ENCODE measurements at places on chromosomes 12 and 14.

GRCh38 chr14:37142835-37143401 lies 29.5 kb downstream of the SLC25A21 start:
- DNase-seq: no peak

DNA sequence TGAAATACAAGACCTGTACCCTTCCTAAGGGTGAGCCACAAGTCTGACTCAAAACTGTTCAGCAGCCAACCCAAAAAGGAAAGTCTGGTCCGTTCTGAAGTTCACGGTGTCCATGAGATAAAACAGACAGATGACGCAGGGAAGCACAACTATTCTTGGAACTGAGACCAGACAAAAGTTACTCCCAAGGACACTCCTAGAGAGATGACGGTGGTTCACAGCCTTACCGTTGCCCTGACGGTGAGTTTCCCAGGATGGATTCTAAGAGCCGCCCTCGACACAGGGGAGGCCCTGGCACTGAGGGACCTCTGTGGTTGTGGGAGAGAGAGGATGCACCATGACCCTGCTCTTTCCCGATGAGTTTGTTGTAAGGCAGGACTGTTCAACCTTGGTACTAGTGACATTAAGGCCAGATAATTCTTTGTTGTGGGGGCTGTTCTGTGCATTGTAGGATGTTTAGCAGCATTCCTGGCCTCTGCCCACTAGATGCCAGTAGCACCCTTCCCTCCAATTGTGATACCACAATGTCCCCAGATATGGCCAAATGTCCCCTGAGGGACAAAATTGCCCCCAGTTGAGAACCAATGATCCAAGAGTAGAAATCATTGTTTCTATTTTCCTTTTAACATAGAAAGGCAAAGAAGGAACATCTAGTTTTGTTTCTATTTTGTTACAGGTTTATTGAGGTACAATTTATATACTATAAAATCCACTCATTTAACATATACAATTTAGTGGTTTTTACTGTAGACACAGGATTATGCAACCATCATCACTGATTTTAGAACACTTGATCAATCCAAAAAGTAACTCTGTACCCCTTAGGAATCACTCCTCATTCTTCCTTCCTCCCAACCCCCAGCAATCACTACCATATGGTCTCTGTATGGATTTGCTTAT lies 23.0 kb downstream of the OR10P1 start:
- no peak for DNase-seq

- DNase-seq: no peak
These were observed 28.0 kb downstream of the TTLL5 start for GRCh38 chr14:75689012-75689411.

GRCh38 chr12:11827091-11828061 lies 177.9 kb downstream of the ETV6 start:
- no peak for DNase-seq

GRCh38 chr12:85855305-85855704 lies 18.8 kb upstream of the NTS start:
- DNase-seq: no peak

DNA sequence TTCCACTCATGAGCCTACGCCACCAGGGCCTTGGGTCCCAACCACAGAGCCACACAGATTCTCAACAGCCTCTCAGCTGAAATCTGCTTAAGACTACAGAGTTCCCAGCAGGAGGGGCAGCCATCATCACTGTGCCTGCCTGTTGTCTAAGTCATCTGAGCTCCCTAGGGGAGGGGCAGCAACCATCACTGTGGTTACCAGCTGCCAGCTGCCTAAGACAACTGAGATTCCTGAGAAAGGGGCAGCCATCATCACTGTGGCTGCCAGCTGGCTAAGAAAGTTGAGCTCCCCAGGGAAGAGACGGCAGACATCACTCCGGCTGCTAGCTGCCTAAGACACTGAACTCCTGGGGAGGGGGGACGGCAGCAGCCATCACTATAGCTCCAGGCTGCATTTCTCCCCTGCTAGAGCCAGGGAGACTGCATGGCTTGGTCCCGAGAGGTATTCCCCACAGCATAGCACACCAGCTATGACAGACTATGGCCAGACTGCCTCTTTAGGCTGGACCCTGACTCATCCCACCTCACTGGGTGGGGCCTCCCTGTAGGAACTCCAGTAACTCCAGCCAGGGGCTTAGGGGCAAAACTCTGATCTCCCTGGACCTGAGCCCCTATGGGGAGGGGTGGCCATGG lies 37.2 kb upstream of the C14orf132 start:
- DNase-seq: no peak

- no peak for DNase-seq
These were observed 139.0 kb upstream of the LHX5 start for GRCh38 chr12:113610698-113611097.

- no peak for DNase-seq
These were observed 954.1 kb downstream of the AACS start for GRCh38 chr12:126019385-126019784.

- DNase-seq: no peak
These were observed 139.0 kb upstream of the CCDC198 start for GRCh38 chr14:57632649-57633048.

DNA sequence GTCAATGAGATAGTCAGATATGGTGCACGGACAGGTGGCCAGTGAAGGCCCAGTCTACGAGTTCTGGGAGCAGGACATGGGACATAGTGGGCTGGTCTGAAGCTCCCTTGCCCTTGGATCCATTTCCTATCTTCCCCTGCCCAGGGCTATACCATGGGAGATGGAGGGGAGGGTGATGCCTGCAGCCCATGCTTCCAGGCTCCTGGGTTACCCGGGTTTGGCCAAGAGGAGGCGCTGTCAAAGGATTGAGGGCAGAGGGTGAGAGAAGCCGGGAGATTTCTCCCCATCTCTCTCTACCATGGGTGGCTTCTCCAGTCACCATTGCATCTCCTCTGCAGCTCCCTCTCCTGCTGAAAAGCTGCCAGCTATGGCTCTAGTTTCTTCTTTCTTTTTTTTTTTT lies 52.8 kb upstream of the LHX5 start:
- no peak for DNase-seq

DNA sequence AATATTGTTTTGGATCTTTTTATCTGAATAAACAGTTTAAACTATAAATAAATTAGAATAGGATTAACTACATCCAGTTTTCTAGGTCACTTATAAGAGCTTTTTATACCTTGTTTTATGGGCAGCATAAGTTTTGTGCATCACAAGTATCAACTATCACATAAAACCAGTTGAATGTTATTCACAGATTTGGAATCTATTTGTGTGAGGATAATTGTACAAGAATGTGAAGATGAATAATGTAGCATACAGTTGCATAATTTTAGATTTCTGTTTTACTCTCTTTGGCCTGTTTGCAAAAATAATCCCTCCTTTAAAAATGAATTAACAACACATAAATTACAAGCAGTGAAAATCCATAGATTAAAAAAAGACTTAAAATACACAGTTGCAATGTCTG lies 88.8 kb downstream of the SCFD1 start:
- no peak for DNase-seq

DNA sequence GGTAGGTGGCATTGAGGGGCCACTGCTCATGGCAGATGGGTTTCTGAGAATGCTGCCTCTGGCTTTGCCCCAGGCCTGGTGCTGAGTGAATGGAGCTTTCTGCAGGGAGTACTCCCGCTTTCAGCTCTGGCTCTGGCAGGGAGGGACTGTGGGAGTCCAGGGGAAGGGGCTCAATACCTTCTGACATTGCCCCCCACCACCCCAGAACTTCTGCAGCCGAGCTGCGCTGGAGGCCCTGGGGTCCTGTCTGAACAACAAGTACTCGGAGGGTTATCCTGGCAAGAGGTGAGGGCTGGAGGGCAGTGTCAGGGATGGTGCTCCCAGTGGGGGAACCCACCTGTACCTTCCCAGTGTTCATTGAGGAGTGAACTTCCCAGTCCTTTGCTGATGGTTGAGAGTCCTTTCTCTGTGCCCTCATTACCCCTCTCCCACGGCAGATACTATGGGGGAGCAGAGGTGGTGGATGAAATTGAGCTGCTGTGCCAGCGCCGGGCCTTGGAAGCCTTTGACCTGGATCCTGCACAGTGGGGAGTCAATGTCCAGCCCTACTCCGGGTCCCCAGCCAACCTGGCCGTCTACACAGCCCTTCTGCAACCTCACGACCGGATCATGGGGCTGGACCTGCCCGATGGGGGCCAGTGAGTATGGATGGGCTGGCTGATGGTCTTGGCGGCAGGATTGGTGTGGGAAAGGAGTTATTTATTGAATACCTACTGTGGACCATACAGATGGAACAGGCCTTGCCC lies 1.9 kb downstream of the SHMT2 start:
- DNase-seq: no peak

DNA sequence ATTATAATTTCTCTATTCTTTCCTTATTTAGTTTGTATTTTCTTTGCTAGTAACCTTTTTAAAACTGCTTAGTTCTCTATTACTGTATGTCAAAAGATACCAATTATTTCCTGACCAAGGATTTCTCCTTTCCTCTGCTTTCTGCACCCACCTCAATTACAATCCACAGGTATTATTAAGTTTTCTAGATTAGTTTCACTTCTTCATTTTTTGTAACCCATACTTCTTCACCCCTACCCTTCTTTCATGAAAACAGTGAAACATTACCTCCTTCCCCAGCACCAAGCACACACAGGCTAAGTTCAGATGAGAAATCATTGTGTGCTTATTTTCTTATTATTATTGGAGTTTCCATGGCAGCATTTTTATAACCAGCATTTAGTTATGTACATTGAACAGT lies 318.5 kb upstream of the MDGA2 start:
- no peak for DNase-seq

- DNase-seq: no peak
These were observed 167.2 kb downstream of the FSCB start for GRCh38 chr14:44339862-44340261.

- no peak for DNase-seq
These were observed 73.5 kb downstream of the ARF6 start for GRCh38 chr14:49966304-49966809.

DNA sequence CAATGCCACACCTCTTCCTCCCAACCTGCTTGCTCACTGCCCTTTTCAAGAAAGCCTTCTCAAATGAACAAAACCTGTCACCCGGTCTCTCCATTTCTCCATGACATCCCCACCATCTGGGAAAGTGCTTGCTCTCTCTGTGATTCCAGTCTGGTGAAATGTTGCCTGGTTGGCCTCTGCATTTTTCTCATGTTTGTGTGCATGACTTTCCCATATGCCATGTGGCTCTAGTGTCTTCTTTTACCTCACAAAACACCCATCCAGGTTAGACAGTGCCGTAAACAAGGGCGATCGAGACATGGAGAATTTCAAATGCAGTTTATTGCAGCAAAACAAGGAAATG lies 5.8 kb downstream of the KRT1 start:
- no peak for DNase-seq

GRCh38 chr12:4137015-4137414 lies 136.5 kb upstream of the CCND2 start:
- DNase-seq: no peak

DNA sequence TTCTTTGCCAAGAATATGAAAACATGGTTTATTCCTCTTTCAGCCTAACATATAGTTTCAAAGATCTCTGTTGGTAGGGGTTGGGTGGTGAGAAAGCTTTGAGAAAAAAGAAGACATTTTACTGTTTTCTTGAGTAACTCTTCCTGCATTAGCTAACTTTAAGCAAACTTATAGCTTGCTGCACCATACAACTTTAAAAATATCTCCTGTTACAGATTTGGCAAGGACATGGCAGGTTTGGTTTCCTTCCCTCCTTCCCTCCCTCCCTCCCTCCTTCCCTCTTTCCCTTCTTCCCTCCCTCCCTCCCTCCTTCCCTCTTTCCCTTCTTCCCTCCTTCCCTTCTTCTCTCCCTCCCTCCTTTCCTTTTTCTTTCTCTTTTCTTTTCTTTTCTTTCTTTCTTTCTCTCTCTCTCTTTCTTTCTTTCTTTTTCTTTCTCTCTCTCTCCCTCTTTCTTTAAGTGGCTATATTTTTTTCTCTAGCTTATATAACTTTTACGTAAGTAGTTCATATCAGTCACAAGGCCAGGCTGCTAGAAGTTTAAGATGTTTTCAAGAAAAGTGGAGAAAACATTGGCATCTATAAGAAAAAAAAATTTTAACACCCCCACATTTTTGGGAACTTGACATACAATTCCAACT lies 26.0 kb upstream of the ANO6 start:
- no peak for DNase-seq

GRCh38 chr12:76560086-76560491 lies 518 bp upstream of the OSBPL8 start:
- DNase-seq: no peak

DNA sequence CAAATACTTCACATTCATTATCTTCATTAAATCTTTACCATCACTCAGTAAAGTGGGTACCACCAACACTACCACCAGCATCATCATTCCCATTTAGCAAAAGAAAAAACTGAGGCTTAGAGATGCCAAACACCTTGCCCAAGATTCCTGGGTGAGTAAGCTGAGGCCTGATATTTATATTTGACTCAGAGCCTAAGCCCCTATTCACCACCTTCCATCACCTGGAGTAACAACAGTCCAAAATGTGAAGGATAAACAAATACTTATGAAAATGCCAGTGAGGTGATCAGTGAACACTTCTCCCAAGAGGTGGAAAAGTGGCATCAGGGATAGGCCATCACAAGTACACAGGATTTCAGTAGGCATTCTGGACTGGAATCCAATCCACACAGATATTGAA lies 3.7 kb downstream of the SLC38A1 start:
- no peak for DNase-seq

- DNase-seq: no peak
These were observed 83.0 kb downstream of the LLPH start for GRCh38 chr12:66047411-66048021.

- DNase-seq: no peak
These were observed at the start of gene TMEM52B for GRCh38 chr12:10178821-10179220. TMEM52B (plus strand) TSS chr12:10179032; CDS start chr12:10179575, 543 bp downstream.

All from naive thymus-derived CD4-positive, alpha-beta T cell (primary cell).